Activated CD8-positive, alpha-beta memory T cell treated with anti-CD3 and anti-CD28 coated beads for 48 hours (primary cell): ENCODE measurements at places on chromosomes 2 and 18.

GRCh38 chr2:152541712-152542111 lies 175.5 kb downstream of the PRPF40A start:
- no peak for DNase-seq

- no peak for DNase-seq
Observed at GRCh38 chr2:1868683-1869141, 124.4 kb upstream of the PXDN start.

DNA sequence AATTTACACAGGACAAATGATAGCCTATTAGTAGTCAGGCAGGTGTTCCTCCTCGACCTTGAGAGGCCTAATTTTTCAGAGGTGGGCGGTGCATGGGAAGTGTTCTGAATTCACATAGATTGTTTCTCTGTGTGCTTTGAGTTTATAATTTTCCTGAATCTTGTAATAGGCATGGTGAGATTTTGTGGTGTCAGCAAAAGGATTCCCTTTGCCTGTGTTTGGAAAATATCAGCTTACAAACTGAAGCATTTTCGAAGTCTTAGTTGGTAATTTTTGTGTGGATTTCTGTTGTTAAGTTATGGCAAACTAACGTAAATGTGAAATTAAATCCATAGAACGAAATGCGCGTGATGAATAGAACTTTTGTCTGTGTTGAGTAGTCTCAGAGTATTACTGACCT lies 194.0 kb upstream of the RBMS1 start:
- no peak for DNase-seq

DNA sequence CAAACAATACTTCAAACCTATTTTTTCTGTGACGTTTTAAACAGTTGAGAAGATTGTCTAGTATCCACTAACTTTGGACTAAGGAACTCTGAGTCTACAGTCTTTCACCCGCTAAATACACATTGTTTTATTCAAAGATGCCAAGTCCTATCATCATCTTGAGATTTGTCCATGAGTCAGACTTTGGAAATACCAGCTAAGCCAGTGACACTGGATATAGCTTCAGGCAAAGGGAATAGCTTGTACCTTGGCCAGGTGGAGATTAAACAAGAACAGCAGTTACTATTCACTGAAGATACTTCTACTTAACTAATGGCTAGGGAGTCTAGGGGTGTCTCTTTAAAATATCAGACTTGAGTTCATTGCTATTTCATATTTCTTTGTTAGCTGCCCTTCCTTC lies 137.5 kb downstream of the COMMD1 start:
- DNase-seq = no peak

- DNase-seq = no peak
Observed at GRCh38 chr2:104430359-104430740, 423.6 kb upstream of the POU3F3 start.

DNA sequence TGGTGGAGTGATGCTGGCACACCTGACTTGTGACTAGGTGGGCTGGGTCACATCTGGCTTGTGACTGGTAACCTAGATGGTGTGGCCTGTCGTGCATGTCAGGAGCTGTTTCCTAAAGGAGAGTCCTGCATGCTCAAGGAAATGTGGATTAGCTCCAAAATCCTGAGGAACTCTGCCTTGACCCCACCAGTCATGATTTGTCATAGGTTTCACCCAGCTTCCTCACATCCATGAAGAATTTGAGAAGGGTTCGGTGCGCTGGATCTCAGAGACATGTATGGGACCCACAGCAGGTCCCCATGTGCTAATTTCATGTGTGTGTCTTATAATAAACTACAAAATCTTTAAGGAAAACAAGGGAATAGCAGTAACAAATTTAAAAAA lies 107.2 kb downstream of the COL6A3 start:
- DNase-seq = no peak

GRCh38 chr2:99607861-99608491 lies 118.2 kb upstream of the REV1 start:
- DNase-seq = no peak

GRCh38 chr2:109406301-109406700 lies 207.5 kb downstream of the SEPTIN10 start:
- no peak for DNase-seq

DNA sequence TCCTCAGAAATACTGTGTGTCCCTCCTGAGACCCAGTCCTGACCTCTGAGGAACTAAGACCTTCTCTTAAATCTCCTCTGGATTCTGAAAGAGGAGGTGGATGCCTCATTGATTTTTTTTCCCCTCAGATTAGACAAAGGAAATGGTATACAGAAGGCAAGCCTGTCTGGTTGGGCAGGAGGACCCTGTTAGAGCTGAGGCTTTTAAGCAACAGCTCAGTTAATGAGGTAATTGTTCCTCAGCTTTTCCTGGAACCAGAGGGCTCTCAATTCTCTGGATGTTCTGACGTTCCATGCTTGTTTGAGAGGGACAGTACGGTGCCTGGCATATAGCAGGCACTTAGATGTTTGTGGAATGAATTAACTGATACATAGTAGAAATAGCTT lies 61.7 kb upstream of the MCFD2 start:
- DNase-seq = no peak

DNA sequence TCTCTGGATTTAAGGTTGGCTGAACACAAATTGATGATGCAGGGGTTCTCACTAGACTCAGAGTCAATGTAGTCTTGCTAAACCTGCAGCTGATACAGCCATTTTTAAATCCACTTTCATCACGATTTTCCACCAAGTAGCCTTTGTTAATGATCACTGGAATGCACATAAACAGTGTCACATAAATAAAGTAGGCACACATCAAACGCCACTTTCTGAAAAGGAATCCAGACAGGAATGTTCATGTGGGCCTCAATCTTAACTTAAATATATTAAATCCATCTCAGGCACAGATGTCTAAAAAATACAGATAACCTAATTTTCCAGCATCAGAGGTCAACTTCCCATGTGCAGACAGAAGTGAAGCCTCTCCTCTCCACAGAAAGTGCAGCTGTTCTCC lies 58.3 kb downstream of the LAMA1 start:
- no peak for DNase-seq

GRCh38 chr2:112026509-112026908 lies 28.6 kb upstream of the TMEM87B start:
- DNase-seq = no peak

DNA sequence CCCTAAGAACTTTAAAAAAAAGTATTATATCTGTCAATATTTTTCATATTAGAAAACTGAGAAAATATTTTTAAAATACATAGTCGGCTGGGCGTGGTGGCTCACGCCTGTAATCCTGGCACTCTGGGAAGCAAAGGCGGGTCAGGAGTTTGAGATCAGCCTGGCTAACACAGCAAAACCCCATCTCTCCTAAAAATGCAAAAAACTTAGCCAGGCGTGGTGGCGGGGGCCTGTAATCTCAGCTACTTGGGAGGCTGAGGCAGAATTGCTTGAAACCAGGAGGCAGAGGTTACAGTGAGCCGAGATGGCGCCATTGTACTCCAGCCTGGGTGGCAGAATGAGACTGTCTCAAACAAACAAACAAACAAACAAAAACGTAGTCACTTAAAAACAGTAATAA lies 5.1 kb upstream of the KCMF1 start:
- no peak for DNase-seq

GRCh38 chr2:153299809-153300208 lies 178.8 kb downstream of the RPRM start:
- DNase-seq = no peak

GRCh38 chr2:237878321-237879057 lies 19.1 kb downstream of the RAMP1 start:
- no peak for DNase-seq

DNA sequence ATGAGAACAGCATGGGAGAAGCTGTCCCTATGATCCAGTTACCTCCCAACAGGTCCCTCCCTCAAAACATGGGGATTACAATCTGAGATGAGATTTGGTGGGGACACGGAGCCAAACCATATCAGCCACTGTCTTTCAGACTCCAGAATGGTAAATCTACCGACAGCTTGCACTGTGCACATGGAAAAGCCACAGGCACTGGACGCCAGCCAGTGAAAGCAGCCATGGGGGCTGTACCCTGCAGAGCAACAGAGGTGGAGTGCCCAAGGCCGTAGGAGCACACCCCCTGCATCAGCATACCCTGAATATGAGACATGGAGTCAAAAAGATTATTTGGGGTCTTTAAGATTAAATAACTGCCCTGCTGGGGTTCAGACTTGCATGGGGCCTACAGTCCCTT lies 218.4 kb downstream of the PDE1A start:
- no peak for DNase-seq

DNA sequence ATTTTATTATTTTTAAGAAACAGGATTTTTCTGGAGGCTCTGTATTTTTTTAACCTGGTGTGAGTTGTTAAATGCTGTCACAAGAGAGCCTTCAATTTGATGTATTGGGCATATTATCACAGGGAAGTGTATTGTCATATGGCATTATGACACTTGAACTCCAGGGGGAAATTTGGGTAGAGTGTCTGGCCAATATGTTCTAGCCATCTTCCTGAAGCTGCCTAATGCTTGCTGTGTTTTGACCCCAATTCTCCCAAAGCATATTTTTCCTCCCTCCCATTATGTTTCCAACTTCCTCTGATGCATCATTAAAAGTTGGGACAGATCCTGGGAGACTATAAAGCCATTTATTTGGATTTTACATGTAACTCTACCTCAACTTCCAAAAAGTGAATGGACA lies 214.1 kb upstream of the SESTD1 start:
- DNase-seq = no peak

GRCh38 chr2:145119225-145119624 lies 599.3 kb upstream of the ZEB2 start:
- DNase-seq = no peak

- DNase-seq = no peak
Observed at GRCh38 chr2:9398881-9399780, 24.2 kb downstream of the ITGB1BP1 start.

GRCh38 chr18:50061876-50062517 lies 132.9 kb downstream of the MYO5B start:
- DNase-seq = no peak

GRCh38 chr2:67724261-67724660 lies 327.1 kb downstream of the ETAA1 start:
- no peak for DNase-seq

GRCh38 chr2:62452701-62453454 lies 53.1 kb downstream of the TMEM17 start:
- DNase-seq = no peak

- no peak for DNase-seq
Observed at GRCh38 chr2:83006961-83007360, 1452.1 kb downstream of the SUCLG1 start.

DNA sequence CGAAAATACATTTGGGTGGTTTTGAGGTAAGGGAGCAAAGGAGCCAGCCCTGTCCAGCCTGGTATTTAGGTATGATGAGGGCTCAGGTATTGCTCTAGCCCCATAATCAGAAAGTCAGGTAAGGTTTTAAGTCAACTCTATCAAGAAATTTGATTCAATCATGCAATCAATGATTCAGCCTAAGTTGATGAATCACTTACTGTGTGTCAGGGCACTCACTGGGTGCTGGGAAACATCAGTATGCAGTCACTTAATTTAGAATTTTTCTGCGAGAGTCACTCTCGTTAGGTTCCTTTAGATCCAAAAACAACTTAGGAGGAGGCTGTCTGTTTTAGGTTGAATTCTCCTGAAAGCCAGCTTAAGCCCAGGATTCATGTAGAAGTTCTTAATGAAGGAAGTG lies 17.7 kb upstream of the SERPINB2 start:
- no peak for DNase-seq

- no peak for DNase-seq
Observed at GRCh38 chr2:120783371-120783791, 47.7 kb downstream of the GLI2 start.

DNA sequence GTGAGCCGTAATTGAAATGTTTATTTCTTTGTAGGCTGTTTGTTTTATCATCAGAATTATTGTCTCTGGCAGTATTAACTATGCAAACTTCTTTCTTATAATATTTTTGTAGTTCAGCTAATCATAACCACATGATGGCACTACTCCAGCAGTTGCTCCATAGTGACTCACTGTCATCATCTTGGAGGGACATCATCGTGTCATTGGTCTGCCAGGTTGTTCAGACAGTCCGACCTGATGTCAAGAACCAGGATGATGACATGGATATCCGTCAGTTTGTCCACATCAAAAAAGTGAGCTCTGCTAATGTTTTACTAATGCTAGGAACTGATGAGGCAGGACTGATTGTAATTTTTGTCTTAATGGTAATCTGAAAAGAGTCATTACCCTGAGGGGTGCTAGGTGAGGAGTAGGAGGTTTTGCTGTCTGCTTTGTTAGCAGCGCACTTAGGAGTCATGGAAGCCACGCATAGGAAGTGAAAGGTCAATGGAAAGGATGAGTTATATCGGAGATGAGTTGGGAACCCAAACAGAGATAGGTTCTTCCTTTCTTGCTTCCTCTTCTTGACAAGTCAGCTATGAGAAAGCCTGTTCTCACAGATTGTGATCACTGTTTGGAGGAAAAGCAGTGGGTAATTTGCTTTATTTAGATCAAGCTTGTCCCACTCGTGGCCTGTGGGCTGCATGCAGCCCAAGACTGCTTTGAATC lies 49.2 kb downstream of the PIKFYVE start:
- DNase-seq = no peak

GRCh38 chr18:53534695-53535094 lies 689.8 kb downstream of the MBD2 start:
- no peak for DNase-seq

GRCh38 chr2:221203125-221203524 lies 369.0 kb downstream of the EPHA4 start:
- DNase-seq = no peak

- DNase-seq = no peak
Observed at GRCh38 chr2:140880573-140880972, 1250.2 kb downstream of the LRP1B start.

DNA sequence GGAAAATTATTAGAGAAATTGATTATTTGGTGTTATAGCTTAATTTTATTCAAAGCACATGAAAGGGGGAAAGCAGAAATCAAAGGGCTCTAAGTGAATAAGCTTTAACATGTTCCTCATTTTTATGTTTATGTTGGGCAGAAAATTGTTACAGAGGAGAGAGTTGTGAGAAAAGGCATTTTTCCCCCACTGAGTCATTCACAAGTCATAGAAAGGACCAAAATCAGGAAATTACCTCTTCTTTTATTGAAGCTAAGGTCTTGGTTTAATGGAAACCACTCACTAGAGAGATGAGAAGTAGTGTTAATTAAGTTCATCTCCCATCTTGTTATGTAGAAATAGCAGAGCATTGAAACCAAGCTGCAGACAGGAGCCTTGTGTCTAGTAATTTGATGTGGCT lies 175.3 kb upstream of the THUMPD2 start:
- no peak for DNase-seq

- no peak for DNase-seq
Observed at GRCh38 chr18:22186484-22186971, 17.1 kb downstream of the GATA6 start.

- no peak for DNase-seq
Observed at GRCh38 chr2:65019010-65019409, 29.8 kb downstream of the SLC1A4 start.

DNA sequence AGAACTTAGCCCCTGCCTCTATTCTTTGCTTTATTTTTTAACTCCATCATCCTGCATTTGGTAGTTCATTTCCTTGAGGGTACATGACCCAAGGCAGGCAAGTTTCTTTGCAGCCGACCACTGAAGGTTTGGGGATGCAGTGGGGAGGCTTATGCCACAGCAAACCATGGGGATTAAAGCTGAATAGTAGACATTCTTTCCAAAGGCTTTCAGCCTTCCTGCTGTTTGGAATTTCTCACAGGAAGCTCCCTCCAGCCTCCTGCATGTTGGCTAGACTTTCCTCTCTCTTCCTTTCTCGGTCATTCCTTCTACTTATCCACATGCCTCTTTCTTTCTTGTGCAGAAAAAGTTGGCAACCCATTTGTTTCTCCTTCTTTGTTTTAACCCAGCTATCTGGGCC lies 77.3 kb downstream of the SOCS6 start:
- DNase-seq = no peak
